ENCODE measurements at places on chromosomes 2 and 18.

GRCh38 chr2:59734743-59735142, 818.7 kb downstream of the BCL11A start:
- no peak for DNase-seq

GRCh38 chr2:158665536-158666302, 129.4 kb upstream of the DAPL1 start:
- no peak for DNase-seq

DNA sequence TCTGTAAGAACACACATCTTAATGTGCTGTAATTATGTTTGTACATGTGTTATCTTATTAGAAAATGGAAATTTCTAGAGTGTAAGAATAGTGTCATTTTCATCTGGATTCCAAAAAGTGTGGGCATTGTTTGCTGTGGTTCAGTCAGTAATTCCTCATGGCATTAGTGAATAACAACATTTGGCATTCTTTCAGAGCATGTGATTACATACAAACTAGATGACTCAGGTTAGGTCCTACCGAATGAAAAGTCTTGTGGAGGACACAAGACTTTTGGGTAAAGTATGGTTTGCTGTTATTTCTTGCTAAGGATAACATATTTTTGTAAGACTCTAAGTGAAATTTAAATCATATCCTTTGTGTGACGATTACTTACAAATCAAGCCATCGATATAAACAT, 593.1 kb upstream of the NRXN1 start:
- DNase-seq, result no peak

DNA sequence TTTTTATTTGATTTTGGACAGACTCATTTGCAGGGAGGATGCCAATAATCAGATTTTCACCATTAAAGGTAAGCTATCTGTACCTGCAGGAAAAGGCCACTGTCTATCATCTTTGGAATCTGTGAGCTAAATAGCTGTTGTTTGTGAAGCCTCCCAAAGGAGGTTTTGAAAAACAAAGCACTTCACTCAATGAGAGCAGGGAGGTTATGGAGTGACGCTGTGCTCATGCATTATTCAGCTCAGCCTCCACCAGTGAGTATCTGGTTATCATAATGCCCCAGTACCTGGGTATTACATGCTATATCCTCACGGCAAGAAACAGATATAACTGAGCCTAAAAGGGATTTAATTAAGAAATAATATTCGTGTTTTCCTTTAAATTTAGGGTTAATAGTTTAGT, 189.6 kb upstream of the PIK3C3 start:
- no peak for DNase-seq

DNA sequence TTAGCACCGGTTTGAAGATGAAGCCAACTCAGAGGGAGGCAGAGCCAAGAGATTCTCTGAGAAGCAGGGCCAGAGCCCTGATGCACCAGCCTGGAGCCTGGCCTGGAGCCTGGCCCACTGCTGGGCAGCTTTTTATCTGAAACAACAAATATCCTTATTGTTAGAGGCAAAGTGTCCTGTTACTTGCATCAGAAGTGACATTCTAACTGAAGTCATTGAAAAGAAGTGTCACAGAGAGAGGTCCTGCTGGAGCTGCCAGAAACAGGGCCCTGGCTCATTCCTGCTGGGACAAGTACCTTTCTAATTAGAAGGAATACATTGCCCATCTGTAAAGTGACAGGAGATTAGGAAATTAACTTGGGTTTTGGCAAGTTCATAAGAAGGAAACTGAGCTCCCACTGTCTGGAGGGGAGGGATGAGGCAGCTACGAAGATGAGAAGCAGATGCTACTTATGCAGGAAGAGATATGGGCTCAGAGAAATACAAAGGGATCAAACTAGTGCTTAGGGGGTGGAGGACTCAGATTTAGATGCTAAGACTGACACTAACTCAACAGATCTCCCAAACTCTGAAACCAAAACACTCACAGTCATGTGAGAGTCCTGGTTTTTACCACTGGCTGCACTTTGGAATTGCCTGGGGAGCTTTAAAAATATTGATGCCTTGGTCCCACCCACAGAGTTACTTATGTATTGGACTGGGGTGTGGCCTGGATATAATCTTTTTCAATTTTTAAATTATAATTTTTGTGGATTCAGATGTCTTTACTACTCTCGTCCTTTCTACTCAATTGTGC, 11.0 kb upstream of the HK2 start:
- DNase-seq, result no peak

DNA sequence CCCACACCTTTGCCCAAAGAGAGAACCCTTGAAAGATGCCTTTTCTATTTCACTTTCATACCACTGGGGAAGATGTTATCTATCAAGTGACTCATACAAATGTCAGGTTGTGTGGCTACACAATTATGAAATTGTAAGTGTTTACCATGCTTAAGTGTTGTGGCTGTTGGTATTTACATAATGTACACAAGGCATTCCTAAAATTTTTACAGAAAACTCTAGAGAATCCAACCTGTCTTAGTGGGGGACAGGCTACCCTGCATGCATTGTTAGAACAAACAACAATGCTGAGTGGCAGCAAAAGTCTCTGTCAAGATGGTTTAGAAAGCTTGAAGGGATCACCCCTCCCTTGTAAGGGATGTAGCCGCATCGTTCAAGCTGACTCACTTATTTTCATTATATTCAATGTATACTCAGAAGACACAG, 5.5 kb upstream of the MGAT4A start:
- no peak for DNase-seq

- no peak for DNase-seq
These were observed 44.0 kb downstream of the GYPC start for GRCh38 chr2:126699716-126700581.
